ENCODE measurements at places on chromosomes 7 and 10.

DNA sequence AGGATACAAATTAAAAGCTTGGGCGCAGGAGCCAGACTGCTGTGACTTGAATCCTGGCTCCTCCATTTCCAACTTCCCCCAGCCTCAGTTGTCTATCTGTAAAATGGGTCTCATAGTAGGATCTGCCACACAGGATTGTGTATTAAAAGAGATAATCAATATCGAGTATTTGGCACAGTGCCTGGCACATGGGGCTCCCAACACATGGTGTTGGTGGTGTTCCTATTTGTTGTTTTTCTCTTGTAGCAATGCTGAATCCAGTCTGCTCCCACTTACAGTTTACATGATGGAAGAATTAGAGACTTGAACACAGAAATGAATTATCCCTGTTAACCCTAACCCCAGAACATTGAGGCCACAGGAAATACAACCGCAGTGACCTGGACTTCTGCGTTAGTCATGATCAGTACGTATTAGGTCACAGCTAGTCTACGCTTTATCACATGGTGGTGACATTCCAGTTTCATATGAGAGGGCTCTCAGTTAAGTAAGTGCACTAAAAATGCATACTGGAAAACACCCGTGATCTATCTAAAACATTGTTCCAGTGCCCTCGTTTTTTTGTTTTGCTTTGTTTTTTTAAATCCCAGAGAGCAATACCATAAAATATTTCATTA is 169.5 kb upstream of the KLF14 start:
- no peak for DNase-seq

- no peak for DNase-seq
Observed at GRCh38 chr7:83520726-83521125, 128.2 kb downstream of the SEMA3E start.

- no peak for DNase-seq
Observed at GRCh38 chr10:13991353-13991752, 339.4 kb downstream of the FRMD4A start.

DNA sequence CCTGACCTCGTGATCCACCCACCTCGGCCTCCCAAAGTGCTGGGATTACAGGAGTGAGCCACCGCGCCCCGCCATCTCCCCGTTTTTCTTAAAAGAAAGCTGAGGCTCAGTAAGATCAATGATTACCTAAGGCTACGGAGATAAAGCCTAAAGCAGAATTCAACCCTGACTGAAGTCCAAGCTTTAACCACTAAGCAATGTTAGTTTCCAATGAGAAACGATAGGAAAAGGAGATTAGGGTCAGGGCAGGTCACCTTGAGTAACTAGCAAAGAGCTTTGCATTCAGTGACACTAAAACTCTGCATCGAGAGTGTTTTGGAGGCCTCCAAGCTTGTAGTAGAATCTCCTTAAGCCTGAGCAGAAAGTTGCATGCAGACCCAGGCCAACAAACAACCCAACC is 17.6 kb upstream of the PRXL2A start:
- no peak for DNase-seq

DNA sequence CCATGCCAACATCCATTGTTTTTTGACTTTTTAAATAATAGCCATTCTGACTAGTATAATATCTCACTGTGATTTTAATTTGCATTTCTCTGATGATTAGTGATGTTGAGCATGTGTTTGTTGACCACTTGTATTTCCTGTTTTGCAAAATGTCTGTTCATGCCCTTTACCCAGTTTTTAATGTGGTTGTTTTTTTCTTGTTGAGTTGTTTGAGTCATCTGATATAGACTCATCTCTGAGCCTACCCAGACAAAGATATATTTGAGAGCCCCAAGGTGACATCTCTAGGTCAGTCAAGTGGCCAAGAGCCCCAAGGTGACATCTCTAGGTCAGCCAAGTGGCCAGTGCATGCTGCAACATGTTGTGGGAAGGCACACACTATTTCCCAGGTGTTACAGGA is 224.7 kb downstream of the HECW1 start:
- DNase-seq, result no peak

GRCh38 chr10:19654576-19654975 is 161.7 kb upstream of the PLXDC2 start:
- DNase-seq, result no peak

All from sigmoid colon (tissue), 7 donors.